ENCODE measurements at places on chromosomes 1 and 21.

GRCh38 chr1:11782127-11782708, 20.2 kb downstream of the C1orf167 start:
- no peak for DNase-seq

GRCh38 chr1:192639607-192640368, 3.8 kb downstream of the RGS13 start:
- peak; percentile 25 for DNase-seq

GRCh38 chr1:223423641-223424233, 30.5 kb downstream of the CCDC185 start:
- DNase-seq = no peak

- no peak for DNase-seq
Measured at GRCh38 chr1:197686231-197686630, 89.0 kb downstream of the DENND1B start.

DNA sequence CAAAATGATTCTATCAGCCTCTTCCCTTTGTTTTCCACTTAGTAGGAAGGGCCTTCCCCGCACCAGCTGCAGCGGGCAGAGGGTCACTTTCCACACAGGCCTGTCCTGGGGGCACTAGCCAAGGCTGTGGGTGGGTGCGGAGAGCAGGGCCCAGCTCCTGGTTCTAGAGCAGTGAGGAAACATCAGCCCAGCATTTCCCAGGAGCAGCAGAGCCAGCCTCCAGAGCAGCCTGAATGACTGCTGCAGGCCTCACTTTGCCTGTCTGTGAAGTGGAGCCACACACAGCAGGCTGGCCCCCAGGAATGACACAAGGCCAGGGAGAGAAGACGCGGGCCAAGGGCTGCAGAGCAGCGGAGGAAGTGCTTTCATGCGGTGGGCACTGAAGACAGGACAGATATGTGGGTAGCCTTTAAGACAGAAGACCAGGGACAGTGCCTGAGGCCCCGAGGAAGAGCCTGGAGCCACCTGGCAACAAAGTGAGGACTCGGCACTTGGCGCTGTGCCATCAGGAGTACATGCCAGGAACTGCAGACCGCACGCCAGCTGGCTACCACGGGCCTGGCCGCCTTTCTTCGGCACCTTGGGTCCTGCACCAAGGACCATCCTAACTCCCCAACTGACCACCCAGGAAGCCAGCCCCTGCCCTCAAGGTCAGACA, 42.0 kb downstream of the ACOT7 start:
- DNase-seq = no peak

DNA sequence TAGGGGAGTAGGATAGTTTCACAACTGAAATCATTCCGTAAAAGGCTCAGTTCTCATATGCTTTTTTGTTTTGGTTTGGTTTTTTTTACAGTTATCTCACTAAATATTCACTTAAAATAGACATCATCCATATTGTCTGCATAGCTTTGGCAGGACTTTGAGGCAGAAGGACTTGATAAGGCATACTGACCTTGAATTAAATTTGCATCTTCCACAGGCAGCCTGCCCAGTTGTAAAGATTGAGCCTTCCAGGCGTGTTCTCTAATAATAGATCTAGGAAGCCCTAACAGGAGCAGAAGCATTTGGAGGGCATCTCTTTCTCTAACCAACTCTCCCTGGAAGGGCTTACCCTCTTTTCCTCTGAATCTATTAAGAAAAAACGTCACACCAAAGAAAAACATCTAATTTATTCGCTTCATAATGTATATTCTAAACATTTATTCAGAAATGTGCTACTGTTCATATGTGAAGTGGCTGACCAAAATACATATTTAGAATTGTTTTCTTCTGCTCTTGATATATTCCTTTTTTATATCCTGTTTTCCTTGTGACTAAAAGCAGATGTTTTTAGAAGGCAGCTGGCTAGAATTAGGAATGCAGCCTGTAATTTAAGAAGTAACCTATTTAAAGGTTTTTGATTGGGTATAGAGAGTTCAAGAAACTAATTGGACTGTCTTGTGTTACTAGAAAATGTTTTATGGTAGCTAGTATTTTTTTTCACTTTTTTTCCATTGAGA, 20.2 kb downstream of the DESI2 start:
- no peak for DNase-seq

GRCh38 chr1:27406362-27406680, 13.9 kb downstream of the GPR3 start:
- no peak for DNase-seq

GRCh38 chr21:16676391-16676790, 836.5 kb upstream of the CXADR start:
- DNase-seq = no peak

DNA sequence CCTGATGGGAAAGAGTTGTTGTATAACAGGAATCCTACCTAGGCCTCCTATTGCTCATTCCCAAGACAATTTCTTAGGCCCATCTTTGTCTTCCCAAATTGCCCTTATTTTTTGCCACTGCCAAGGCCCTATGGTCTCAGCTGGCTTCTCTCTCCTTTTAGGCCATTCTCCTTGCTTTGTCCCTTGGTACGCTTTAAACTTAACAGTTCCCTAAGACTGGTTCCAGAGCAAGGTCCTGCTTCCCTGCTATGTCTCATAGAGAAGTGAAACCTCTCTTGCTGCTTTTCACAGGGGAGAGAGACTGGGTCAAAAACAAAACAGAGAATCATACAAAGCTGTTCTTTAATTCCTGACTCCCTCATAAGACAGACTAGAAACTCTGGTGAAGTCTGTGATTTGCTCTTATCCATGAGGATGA, 77.1 kb downstream of the XCL2 start:
- DNase-seq = no peak

- no peak for DNase-seq
Measured at GRCh38 chr1:22527555-22528296, 35.6 kb upstream of the EPHA8 start.

- no peak for DNase-seq
Measured at GRCh38 chr21:29654203-29654602, 285.6 kb downstream of the GRIK1 start.

- DNase-seq = no peak
Measured at GRCh38 chr1:105914403-105914802, 1142.1 kb upstream of the PRMT6 start.

GRCh38 chr1:55310505-55310971, 95.4 kb upstream of the USP24 start:
- peak; percentile 97 for DNase-seq

- DNase-seq = no peak
Measured at GRCh38 chr1:165069829-165070228, 286.7 kb downstream of the LMX1A start.

DNA sequence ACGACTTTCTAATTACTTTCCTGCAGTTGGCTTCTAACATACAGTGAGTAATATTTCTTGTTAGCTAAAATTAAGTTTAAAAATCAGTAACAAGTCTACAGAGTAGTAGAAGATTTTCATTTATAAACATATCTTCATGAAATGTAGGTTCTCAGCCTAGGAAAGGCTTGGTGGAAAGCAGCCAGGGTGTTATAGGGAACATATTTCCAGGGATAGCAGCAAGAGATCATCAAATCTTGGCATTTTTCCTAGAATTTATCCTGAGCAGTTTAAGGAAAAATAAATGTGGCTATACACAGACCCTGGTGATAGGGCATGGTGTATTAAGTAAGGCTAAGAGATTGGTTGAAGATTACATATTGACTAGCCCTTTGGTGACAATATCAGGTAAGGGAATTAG, 203.5 kb upstream of the NEGR1 start:
- DNase-seq = peak; percentile 11

- no peak for DNase-seq
Measured at GRCh38 chr1:94336991-94337390, 81.2 kb upstream of the ABCD3 start.

- DNase-seq = peak; percentile 20
Measured at GRCh38 chr1:212118167-212118871, 82.8 kb downstream of the DTL start.

GRCh38 chr1:202143768-202144401, 652 bp downstream of the ARL8A start:
- DNase-seq = no peak

- DNase-seq = peak; percentile 17
Measured at GRCh38 chr1:82517586-82517985, 716.9 kb downstream of the ADGRL2 start.

- DNase-seq = no peak
Measured at GRCh38 chr1:205942631-205943159, 561 bp downstream of the SLC26A9 start.

GRCh38 chr1:175415129-175415712, 222.6 kb upstream of the KIAA0040 start:
- DNase-seq = no peak

Data from skeletal muscle cell (primary cell).